GM19239 (cell line): ENCODE measurements at places on chromosomes 1 and 21.

- no peak for DNase-seq
Measured at GRCh38 chr1:75126611-75127101, 7.5 kb upstream of the LHX8 start.

DNA sequence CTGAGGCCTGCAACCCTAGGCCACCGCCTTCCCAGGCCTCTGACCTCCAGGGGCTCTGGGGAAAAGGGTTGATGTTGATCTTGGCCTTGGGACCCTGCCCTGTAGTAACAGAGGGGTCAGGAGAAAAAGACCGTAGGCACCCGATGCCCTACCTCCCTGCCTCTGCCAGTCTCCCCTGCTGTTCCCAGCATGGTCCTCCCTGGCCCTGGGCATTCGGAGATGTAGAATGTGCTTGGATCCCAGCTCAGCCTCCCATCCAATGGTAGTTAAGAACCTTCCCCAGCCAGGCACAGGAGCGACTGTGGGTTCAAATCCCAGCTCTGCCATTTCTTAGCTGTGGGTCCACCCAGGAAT is 72.0 kb upstream of the TARDBP start:
- DNase-seq, result no peak

- DNase-seq, result no peak
Measured at GRCh38 chr1:23148084-23148483, 20.6 kb downstream of the LUZP1 start.

GRCh38 chr1:57727121-57727520 is 303.3 kb upstream of the DAB1 start:
- no peak for DNase-seq

DNA sequence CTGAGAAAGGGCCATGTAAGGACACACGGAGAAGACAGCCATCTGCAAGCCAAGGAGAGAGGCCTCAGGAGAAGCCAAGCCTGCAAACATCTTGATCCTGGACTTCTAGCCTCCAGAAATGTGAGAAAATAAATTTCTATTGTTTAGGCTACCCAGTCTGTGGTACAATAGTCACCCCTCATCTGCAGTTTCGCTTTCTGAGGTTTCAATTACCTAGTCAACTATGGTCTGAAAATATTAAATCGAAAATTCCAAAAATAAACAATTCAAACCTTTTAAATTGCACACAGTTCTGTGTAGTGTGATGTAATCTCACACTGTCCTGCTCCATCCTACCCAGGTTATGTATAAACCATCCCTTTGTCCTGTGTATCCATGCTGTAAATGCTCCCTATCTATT is 52.6 kb downstream of the ZNF644 start:
- DNase-seq, result no peak

GRCh38 chr21:39121600-39122355 is 61.5 kb downstream of the PSMG1 start:
- no peak for DNase-seq

- DNase-seq, result no peak
Measured at GRCh38 chr1:46755121-46755520, 36.2 kb upstream of the EFCAB14 start.
